ENCODE measurements at places on chromosomes 13 and 19.

- no peak for DNase-seq
Measured at GRCh38 chr13:50006426-50007135, 8.7 kb upstream of the KCNRG start.

DNA sequence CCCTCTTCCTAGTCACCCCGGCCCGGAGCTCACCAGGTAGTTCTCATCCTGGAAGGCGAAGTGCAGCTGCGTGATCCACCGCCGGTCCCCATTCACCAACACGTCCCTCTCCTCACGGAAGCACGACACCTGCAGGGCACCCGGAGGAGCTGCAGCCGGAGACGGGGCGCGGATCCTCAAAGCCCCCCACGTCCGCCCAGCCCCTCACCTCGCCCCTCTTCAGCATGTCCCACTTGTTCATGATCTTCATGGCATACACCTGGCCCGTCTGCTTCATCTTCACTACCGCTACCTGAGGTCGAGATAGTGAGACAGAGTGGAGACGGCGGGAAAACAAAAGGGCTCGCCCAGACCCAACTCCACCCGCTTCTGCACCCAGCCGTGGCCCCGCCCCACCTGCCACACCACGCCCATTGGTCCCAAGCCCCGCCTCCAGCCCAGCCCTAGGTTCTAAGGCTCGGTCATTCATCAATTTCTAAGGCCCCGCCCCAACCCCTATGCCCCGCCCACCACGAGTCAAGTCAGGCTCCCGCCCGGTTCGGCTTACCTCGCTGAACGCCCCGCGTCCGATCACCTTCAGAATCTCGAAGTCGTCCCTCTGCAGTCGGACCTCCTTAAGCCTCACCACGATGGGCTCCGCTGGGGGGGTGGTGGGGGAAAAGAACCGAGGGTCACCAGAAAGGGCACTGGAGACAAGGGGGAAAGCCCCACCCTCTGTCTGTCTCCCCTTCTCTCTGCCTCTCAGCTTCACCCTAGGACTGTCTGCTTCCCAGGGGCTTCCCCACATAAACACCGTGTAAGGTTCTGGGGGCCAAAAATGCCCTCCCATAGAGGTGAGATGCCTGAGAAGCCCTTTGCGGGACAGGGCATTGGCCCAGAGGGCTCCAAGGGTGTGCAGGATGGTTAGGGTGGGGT lies 2.8 kb downstream of the DMPK start:
- peak; percentile 64 for DNase-seq

DNA sequence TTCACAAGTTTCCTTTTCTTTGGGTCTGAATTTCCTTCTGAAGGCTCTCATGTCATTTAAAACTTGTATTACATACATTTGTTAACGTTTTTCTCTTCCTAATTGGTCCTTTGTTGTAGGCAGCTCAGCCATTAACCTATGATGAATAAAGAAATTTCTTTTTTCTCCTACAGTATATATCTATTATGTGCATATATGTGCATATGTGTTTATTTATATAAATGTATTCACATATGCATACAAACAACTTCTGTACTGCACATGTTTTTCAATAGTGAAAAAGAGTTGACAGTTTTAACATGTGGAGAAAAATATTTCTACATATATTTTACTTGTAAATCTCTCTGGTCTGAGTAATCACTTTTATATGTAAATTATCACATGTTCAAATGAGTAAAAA lies 1674.9 kb upstream of the PCDH20 start:
- DNase-seq, result no peak

GRCh38 chr19:1172353-1173158 lies 1.5 kb downstream of the SBNO2 start:
- no peak for DNase-seq

GRCh38 chr13:85995788-85996418 lies 196.7 kb upstream of the SLITRK6 start:
- DNase-seq, result no peak

Data from activated naive CD8-positive, alpha-beta T cell treated with anti-CD3 and anti-CD28 coated beads, Interleukin-2, amount 50 U/mL, for 16 hours (primary cell).